AG08396 (cell line): ENCODE measurements at places on chromosomes 11 and 22.

DNA sequence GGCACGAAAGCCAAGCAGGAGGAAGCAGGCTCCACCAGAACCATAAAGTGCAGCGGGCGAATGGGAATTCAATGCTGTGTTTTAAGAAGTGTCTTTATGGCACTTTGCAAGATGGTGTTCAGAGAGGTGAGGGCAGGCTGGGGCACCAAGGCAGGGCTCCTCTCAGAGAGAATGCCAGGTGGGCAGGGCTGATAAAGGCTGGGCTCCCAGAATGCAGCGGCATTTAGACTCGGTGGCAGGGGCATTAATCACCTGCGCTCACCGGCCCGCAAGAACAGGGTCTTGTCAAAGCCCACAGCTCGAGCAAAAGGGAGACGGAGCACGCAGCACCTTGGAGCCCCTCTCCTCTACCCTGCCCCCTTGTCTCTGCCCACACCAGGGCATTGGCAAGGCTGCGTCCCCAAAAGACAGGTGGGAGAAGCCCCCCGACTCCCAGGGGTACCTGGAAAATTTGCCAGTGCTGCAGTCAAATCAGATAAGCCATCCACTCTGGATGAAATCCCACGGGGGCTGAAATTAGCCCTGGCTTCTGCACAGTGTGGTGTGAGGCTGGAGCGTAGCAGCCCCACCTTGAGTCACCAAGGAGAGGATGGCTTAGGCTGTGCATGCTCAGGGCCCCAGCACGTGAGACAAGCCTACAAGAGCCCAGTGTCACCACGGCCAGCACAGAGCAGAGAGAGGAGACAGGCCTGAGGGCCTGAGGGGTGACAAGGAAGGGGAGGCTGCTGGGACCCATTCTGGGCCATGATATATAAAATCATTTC is 8.1 kb downstream of the MACROD1 start:
- no peak for DNase-seq

GRCh38 chr22:46201059-46201757 is 48.9 kb downstream of the CDPF1 start:
- no peak for DNase-seq

DNA sequence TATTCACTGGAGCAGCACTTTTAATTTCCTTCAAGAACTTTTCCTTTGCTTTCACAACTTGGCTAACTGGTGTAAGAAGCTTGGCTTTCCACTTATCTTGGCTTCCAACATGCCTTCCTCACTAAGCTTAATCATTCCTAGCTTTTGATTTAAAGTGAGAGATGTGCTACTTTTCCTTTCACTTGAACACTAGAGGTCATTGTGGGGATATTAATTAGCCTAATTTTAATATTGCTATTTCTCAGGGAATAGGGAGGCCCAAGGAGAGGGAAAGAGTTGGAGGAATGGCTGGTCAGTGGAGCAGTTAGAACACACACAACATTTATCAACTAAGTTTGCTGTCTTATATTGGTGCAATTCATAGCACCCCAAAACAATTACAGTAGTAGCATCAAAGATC is 24.6 kb upstream of the CCDC90B start:
- no peak for DNase-seq

DNA sequence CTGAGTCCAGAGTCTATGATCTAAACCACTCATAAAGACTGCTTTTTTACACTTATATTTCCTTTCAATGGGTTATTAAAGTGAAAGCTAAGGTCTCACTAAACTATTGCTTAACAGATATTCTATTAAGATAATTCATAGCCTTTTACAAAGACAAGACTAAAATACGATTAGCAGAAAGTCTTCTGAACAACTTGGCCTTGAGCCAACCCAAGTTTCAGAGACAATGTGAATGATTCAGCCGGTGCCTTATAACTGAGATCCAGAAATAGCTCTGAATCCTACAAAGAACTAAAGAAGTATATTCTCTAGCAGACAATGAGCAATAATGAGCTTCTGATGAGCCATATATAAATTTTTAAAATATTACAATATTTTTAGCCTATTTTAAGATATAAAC is 41.5 kb upstream of the CARD18 start:
- no peak for DNase-seq

DNA sequence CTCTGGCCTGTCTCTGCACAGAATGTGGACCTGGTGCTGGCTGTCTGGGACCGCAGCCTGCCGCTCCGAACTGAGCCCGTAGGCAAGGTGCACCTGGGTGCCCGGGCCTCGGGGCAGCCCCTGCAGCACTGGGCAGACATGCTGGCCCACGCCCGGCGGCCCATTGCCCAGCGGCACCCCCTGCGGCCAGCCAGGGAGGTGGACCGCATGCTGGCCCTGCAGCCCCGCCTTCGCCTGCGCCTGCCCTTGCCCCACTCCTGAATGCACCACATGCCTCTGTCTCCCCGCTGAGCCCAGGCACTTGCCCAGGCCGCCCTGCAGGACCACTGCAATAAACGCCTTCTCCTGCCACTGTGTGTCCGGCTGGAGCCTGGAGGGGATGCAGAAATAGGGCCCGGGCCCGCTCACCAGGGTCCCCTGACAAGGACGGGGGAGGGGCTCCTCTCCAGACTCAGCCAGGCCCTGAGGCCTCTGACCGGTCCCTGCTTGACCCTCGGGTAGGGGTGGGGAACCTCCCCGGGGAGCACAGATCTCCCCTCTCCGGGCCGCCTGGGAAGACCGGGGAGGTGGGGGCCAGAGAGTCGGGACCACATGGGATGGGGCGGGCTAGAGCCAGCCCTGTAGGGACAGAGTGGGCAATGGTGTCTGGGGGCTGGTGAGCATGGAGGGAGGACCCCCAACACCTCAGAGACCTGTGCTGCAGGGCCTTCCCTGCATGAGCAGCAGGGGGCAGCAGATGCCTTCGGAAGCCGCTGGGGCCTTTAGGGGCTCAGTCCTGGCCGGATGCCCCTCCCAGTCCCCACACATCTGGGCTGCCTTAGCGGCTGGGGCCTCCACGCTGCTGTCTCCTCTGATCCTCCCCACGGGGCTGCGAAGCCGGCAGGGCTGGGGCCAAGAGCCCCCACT is 1.4 kb upstream of the TNNI2 start:
- DNase-seq, result peak; percentile 87

- DNase-seq, result no peak
Measured at GRCh38 chr22:24541681-24542515, 13.0 kb downstream of the GUCD1 start.

DNA sequence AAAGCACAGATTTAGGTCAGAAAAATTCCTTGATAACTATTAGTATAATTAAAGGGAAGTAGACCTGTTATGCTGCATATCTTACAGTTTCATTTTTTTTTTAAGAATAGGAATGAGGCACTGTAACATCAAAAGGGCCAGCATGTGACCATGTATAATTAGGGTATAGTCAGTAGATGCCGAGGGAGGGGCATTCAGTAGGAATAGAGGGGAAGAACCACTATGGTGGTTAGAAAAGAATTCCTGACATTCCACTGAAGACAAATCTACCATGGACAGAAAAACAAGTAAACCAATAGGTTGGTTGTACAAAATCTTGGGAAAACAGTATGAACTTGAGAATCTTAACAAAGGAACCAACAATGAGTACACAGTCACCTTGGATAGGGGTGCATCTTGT is 78.4 kb upstream of the CCDC179 start:
- no peak for DNase-seq

GRCh38 chr11:124190298-124191139 is 7.4 kb downstream of the OR10D3 start:
- DNase-seq, result no peak

DNA sequence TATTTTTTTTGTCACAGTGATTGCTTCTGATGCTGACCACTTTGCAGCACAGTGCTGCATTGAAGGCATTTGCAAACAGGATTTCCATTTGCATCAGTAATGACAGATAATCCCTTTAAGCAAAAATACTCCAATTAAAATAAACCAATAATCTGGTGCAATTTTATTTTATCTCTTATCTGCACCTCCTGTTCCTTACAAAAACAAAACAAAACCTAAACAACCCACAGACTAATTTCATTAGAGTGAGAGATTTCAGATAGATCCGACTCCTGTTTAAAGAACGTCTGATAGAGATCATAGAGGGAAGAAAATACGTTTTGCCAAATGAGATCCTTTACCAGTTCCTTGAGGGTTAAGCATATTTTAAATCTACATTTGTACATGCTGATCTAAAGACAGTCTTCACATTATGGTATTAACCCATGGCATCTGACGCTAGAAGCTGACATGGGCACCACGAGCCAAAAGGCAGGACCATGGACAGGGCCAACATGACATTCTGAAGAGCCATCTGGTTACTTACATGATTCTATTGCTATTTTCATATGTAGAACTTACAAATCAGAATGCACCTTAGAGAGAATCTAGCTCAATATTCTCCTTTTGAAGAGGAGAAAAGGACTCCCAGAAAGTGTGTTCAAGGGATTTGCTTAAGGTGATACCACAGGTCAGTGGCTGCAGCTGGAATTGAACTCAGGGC is 286.2 kb upstream of the NARS2 start:
- no peak for DNase-seq

GRCh38 chr11:39780131-39780530 is 1679.3 kb downstream of the LRRC4C start:
- no peak for DNase-seq

- DNase-seq, result no peak
Measured at GRCh38 chr22:35834061-35834460, 116.4 kb downstream of the APOL5 start.

DNA sequence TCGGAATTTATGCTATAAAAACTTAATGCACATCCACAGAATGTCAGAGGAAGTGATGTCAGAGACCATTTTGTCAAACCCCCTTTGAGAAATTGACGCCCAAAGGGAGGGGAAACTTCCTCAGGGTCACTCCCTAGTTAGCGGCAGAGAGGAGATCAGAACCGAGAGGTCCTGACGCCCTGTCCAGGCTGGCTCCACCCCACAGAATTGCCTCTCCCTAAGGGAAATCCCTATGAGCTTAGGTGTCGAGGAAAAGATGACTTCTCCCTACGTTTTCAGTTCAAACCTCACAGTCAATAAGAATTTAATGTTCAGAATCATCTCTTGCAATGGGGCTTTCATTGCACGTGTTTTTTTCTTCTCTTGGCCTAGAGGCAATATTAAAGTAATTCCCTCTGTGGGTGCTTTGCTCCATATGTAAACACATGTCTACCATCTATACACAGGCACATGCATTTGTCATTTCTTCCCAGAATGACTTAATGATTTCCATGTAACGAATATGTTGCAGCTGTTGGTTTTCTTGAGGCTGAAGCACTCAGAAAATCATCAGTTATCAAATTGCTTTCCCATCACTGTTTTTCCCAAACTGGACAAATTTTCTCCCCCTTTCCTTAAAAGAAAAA is 148.7 kb upstream of the TIMP3 start:
- no peak for DNase-seq

DNA sequence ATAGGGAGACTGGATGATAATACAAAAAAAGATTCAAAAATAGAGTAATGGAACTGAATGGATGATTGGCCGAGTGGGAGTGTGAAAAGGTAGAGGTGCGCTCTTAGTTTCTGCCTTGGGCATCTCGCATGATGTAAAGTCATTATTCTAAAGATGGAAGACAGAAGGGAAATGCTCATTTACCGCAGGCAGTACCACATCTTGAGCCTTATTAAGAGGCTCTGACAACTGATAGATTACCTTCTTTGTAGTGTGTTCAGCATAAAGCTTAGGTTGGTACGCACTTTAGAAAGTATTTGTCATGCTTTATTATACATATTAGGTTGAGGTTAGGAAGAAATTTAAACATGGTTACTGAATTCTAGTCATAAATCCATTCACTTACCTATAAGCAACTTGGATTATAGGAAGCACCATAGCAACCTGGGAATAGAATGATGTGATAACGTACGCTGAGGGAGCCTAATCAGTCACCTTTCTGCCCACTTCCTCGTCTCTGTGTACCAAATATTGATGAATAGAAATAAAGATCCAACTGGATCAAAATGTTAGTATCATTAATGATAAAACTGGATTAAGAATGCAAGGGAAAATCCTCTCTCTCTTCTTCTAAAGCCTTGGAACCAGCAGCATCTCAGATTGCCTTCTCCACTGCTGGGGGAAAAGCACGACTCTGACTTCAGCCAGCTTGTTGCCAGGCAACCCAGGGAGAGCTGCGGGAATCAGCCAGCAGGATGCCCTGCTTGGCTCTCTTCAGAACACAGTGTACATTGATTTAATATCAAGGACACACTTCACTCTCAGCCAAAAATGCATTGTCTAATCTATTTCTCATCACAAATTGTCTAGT is 29.0 kb upstream of the VWA5A start:
- no peak for DNase-seq

DNA sequence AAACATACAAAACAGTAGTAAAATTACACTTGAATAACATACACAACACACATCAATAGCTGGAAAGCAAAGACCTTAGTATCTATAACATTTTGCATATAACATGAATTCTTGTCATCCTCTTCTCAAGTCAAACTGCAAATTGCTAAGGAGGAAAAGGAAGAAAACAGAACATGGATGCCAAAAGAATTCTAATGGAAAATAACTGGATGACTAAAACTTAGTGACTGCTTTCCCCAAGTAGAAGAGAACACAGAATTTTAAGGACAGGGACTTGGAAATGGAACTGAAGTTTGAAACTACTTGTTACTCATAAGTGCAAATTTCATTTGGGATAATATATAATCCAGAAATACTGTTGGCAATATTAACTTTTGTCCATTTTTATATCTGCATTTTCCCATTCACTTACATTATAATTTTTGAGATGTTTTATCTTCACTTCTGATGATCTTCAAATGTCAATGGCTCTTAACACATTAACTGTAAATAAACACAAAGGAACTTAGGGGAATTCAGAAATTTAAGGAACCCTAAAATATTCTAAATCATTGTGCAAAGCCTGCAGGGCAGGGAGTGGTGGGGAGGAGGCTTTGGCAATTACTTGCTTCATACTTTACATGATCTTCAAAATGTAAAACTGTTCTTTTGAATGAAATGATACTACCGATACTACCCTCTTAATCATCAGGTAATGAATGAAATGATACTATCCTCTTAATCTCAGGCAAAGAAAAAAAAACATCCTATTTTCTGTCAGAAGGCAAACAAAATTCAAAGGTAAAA is 9.9 kb downstream of the MTMR2 start:
- no peak for DNase-seq

DNA sequence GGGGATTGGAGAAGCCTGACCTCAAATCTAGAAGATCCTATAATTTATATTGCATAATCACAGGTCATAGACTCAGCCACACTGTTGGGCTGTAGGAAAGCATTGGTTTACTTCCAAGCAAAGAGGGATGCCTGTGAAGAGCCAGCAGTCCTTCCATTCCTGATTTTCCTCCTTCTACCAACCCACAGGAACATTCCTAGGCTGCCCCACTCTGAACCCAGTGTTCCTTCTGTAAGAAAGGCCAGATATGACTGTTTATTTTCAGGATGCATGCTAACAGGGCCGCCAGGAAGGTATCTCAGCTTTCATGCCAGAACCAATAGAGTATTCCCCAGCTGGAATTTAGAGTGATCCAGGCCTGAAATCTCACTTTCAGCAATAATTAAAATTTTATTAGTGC is 197.1 kb downstream of the ETS1 start:
- no peak for DNase-seq

- no peak for DNase-seq
Measured at GRCh38 chr11:78372114-78372768, 45.4 kb downstream of the GAB2 start.

GRCh38 chr11:130766650-130767565 is 149.4 kb downstream of the SNX19 start:
- DNase-seq, result no peak
